ENCODE measurements at places on chromosomes 5 and 9.

- DNase-seq, result no peak
Measured at GRCh38 chr5:174718880-174719610, 5.3 kb upstream of the MSX2 start.

DNA sequence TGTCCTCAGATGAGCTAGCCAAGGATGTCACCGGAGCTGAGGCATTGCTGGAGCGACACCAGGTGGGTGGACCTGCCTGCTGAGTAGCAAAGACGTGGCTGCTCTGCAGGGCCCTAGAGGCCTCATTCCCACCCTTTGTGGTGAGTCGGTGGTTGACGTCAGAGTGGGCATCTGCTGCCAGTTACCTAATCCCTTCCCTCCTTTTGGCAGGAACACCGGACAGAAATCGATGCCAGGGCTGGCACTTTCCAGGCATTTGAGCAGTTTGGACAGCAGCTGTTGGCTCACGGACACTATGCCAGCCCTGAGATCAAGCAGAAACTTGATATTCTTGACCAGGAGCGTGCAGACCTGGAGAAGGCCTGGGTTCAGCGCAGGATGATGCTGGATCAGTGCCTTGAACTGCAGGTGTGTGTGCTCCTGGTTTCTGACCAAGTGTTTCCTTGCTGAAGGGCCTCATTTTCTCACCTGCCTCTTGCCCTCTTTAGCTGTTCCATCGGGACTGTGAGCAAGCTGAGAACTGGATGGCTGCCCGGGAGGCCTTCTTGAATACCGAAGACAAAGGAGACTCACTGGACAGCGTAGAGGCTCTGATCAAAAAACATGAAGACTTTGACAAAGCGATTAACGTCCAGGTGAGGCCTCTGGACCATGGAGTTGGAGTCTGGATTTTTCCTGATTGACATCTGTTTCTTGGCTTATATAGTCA, 48.9 kb downstream of the DYNC2I2 start:
- DNase-seq, result no peak

- DNase-seq, result no peak
Measured at GRCh38 chr5:173968154-173968797, 20.7 kb upstream of the C5orf47 start.

DNA sequence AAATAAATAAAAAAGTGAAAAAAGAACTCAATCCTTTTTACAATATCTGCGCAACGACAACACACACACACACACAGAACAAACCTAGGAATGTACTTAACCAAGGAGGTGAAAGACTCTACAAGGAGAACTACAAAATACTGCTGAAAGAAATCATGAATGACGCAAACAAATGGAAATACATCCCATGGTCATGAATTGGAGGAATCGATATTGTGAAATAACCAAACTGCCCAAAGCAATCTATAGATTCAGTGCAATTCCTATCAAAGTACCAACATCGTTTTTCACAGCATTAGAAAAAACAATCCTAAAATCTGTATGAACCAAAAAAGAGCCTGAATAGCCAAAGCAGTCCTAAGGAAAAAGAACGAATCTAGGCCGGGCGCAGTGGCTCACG, 29.9 kb upstream of the NRARP start:
- DNase-seq, result no peak

DNA sequence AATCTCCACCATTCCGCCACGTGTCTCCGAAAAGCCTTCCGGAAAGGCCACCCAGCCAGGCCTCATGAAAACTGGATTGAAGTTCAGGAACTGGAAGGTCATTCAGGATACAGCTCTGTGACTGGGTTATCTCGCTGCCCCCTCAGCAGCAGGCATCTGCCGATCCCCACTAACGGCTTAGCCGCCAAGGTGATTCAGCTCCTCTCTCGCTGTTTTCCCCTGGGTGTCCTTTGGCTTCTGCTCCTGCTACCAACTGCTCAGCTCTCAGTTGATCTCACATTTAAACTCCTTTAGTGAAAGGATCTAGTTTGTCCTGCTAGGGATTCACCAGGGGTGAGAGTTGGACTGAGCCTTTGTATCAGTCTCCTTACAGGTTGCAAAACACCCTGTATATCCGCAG, 2.2 kb upstream of the GDNF start:
- no peak for DNase-seq

DNA sequence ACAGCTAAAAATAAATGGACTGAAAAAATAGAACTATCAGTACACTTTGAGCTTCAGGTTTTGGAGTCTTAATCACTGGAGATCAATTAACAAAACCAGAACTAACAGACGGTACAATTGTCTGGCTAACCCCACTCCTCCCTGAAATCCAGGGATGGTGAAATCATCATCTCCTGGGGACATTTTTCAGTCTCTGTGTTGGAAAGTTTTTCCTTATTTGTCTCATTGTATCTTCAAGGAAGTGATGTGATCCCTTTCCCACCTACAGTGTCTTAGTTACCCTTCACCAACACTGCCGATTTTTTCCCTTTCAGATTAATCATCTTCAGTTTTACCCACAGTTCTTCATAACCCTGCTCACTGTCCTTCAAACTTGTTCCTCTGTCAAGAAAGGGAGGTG, 81.9 kb downstream of the MAP1B start:
- DNase-seq, result no peak

DNA sequence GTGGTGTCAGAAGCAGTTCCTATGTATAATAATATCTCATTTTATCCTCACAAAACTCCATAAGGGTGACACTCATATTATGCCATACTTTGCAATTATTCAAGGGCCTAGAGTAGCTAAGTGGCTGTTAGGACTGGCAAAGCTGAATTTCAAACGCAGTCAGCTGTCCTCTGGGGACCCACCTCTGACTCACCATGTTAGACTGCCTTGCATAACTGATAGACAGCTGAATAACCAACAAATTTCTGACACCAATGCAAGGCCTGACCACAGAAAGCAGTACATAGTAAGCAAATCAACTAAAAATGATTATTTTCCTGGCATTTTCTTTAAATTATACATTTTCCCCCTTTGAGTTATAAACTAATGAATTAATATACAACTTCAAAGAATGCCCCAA, 251.6 kb upstream of the PTGER4 start:
- no peak for DNase-seq

GRCh38 chr5:116492776-116493175, 81.8 kb downstream of the SEMA6A start:
- no peak for DNase-seq

- DNase-seq, result no peak
Measured at GRCh38 chr9:9924376-9924775, 688.4 kb downstream of the PTPRD start.

DNA sequence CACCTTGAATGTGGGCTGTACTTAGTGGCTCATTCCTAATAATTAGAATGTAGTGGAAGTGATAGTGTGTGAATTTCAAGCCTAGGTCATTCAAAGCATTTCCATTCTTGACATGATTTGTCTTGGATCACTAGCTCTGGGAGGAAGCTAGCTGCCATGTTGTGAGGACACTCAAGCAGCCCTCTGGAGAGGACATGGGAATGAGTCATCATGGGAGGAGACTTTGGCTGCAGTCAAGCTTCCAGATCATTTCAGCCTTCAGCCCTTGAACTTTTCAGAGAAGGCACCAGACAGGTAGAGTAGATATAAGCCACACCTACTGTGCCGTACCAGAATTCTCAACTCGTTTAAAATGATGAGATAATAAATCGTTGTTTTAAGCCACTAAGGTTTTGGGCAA, 506.9 kb downstream of the ZNF608 start:
- DNase-seq, result no peak

DNA sequence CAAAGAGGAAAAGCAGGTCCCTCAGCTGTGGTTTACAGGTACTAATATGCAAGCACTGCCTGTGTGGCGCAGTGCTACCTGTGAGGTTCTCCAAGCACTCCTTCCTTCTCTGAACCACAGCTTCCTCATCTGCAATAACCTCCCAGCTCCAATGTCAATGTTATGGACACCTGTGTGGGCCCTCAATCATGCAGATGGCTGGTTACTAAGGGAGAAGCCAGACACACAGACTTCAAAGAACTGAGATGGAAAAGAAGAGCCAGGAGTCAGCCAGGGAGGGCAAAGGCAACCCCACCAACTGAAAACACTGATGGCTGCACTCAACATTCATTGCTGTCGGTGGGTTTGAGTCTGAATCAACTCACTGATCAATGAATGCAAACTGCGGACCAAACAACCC, 77.7 kb downstream of the NR6A1 start:
- DNase-seq, result no peak

GRCh38 chr5:1520791-1521453, 2.8 kb downstream of the LPCAT1 start:
- no peak for DNase-seq

- DNase-seq, result no peak
Measured at GRCh38 chr9:136095070-136096058, at the start of gene NACC2. Gene NACC2, minus strand, starts transcription at chr9:136095289. Its CDS starts 44,768 bp downstream, at chr9:136050521.

- DNase-seq, result no peak
Measured at GRCh38 chr5:127988146-127988760, 95.3 kb upstream of the SLC12A2 start.

- no peak for DNase-seq
Measured at GRCh38 chr5:148011398-148012137, 52.2 kb upstream of the SPINK5 start.

GRCh38 chr9:84592918-84593317, 76.6 kb upstream of the NTRK2 start:
- no peak for DNase-seq

GRCh38 chr5:76851728-76852369, 2.0 kb downstream of the S100Z start:
- DNase-seq, result no peak

GRCh38 chr9:129667378-129667777, 1.9 kb downstream of the PRRX2 start:
- DNase-seq, result no peak

DNA sequence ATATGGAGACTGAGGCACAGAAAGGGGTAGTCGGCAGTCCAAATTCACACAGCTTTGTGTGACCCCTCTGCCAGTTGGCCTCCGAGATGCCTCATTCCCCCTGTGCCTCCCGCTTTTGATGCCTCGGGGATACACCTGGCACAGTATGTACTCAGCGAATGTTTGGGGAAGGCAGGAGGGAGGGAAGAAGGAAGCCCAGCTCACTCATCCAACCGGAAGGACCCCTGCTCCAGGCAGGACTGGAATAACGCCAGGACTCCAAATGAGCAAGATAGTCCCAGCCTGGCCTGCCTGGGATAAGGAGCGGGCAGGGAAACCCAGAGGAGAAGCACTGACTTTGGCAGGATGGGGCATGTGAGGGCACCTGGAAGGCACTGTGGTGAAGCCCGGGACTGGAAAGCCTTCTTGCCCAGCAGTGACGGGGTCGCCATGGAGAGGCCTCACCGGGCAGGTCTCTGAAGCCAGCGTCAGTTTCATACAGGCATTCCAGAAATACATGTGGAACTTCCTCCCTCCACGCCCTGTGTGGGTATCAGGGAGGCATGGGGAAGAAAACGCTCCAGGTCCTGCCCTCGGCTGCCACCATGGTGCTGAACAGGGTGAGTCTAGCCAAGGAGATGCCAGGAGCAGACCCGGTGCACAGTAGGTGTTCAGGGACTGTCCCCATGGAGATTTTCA, 20.3 kb downstream of the LMX1B start:
- DNase-seq, result no peak

GRCh38 chr5:164941132-164941531, 1435.7 kb downstream of the MAT2B start:
- no peak for DNase-seq

DNA sequence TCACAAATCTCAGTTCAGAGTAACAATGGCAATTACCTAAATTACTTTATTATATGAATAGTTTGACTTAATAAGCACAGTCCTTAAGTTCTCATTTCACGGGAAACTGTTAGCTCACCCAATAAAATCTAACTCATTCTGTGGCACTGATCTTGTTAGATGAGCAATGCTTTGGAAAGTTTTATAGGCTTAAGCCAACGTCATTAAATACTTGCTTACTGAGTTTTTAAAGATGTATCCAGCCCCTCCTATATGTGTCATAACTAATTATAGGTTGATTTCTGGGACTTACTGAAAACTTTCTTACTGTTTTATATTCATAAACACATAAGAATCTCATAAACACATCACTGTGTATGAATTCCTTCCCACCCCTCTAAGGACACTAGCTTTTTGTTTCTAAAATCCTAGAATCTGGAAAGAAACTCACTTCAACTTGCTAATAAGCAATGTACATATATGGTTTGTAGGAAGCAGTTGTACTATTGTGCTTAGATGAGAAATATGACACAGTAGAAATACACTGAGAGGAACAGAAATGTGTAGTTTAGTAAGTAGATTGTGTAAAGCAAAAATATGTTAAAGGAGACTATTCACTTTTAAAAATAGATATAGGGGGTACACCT, 14.1 kb upstream of the MARCOL start:
- no peak for DNase-seq

DNA sequence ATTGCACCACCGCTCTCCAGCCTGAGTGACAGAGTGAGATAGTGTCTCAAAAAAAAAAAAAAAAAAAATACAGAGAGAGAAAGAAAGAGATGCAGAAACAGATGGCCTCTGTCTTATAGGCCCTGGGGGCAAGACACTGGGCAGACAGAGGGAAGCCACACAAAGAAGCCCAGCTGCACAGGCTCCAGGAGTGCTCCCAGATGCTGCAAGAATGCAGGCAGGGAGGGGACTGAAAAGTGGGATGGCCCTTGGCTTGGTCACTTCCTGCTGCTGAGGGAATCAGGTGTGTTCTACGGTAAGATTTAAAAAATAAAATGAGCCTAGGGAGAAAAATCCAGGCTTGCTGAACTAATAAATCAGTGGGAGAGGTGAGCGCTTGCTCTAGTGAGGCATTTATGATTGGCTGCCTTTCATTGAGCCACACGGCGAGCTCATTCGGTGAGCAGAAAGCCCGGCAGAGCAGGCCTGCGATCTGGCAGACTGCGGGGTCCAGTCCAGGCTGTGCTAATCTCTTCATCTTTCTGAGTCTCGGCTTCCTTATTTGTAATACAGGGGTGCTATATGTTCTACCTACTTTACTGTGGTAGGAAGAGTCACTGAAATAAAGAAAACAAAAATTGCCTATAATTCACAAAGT, 80.6 kb downstream of the RAD23B start:
- DNase-seq, result no peak

GRCh38 chr9:102403514-102403913, 591.6 kb upstream of the CYLC2 start:
- DNase-seq, result no peak
